GOT3 (cell line): ENCODE measurements at places on chromosomes 11 and 22.

GRCh38 chr11:65298131-65298535 is 16.5 kb upstream of the CDC42EP2 start:
- DNase-seq = no peak

DNA sequence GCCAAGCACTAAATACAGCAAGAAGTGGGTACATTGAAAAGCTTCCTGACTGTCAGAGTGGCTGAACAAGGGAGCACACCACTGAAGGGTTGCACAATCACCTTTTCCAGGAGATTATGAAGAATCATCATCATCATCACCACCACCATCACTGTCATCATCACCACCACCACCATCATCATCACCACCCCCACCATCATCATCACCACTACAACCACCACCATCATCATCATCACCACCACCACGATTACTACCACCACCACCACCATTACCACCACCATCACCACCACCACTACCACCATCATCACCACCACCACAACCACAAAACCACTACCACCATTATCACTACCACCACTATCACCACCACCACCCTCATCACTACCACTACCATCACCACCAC is 147.9 kb upstream of the TBCEL start:
- no peak for DNase-seq

GRCh38 chr11:45671246-45672171 is 6.1 kb upstream of the CHST1 start:
- no peak for DNase-seq

- DNase-seq = no peak
These were observed 39.0 kb downstream of the GRAMD1B start for GRCh38 chr11:123469089-123469488.

- DNase-seq = no peak
These were observed 97.0 kb upstream of the MPPED2 start for GRCh38 chr11:30683176-30683575.

DNA sequence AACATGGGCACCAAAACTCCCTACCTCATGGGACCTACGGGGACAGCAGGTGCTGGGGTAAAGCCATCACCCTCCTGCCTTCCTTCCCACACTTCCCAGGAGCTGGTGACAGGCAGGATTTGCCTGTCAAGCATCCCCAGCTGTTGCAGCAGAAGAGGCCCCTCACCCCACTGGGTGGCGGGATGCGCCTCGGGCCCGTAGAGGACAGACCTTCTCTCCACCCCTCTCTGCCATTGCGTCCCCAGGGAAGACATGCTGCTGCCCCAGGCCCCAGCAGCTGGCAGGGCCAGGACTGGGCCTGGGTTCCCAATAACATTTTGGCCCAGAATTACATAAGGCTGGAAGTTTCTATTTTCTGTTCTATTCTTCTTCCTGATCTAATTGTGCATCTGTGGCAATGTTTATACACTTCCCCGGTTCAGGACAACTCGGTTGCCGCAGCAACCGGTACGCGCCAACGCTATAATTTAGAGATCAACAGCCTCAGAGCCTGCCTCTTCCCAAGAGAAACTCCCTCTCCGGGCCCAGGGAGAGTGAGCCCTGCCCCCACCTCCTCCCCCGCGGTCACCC is 25.4 kb downstream of the KCNJ4 start:
- DNase-seq = no peak
